ENCODE measurements at places on chromosomes 4 and X. TPM values are rescaled to one million over a fixed set of nuclear protein-coding genes. Genes with fewer than 3 reads are reported as not detected.

- H3K4me1 ChIP-seq: peaks cover 31% of the 10 kb centered on the region
- DNase-seq: no peak
- no peaks in the 10 kb centered on the region for H3K27me3 ChIP-seq
- no peak overlapping the region for H3K4me3 ChIP-seq
- H3K36me3 ChIP-seq: no peaks in the 10 kb centered on the region
Measured at GRCh38 chrX:154375156-154375504, 696 bp upstream of the FLNA start.

- no peaks in the 10 kb centered on the region for H3K27me3 ChIP-seq
- peak; percentile 57 for DNase-seq
- no peaks in the 10 kb centered on the region for H3K4me1 ChIP-seq
- no peak overlapping the region for H3K27ac ChIP-seq
- H3K4me3 ChIP-seq: no peak overlapping the region
- H3K36me3 ChIP-seq: no peaks in the 10 kb centered on the region
Measured at GRCh38 chr4:112099701-112100297, 45.5 kb upstream of the FAM241A start.

- H3K27ac ChIP-seq: no peak overlapping the region
- H3K4me1 ChIP-seq: no peaks in the 10 kb centered on the region
- H3K4me3 ChIP-seq: no peak overlapping the region
- no peak for DNase-seq
- H3K27me3 ChIP-seq: no peaks in the 10 kb centered on the region
Measured at GRCh38 chrX:77085372-77085771, 361.8 kb upstream of the FGF16 start.

GRCh38 chr4:46986922-46987638 is 6.3 kb downstream of the GABRA4 start:
- no peaks in the 10 kb centered on the region for H3K4me1 ChIP-seq
- H3K27me3 ChIP-seq: no peaks in the 10 kb centered on the region
- DNase-seq: no peak
- H3K36me3 ChIP-seq: no peaks in the 10 kb centered on the region

- H3K27ac ChIP-seq: no peak overlapping the region
- H3K27me3 ChIP-seq: no peaks in the 10 kb centered on the region
- H3K36me3 ChIP-seq: no peaks in the 10 kb centered on the region
- H3K4me3 ChIP-seq: no peak overlapping the region
- no peaks in the 10 kb centered on the region for H3K4me1 ChIP-seq
- DNase-seq: peak; percentile 64
Measured at GRCh38 chrX:11381464-11381863, 88.3 kb downstream of the AMELX start.

- H3K27ac ChIP-seq: no peak overlapping the region
- no peak overlapping the region for H3K4me3 ChIP-seq
- H3K4me1 ChIP-seq: no peaks in the 10 kb centered on the region
- H3K27me3 ChIP-seq: no peaks in the 10 kb centered on the region
- DNase-seq: no peak
Measured at GRCh38 chr4:126595643-126596042, 1037.1 kb upstream of the INTU start.

- H3K4me1 ChIP-seq: no peaks in the 10 kb centered on the region
- no peaks in the 10 kb centered on the region for H3K27me3 ChIP-seq
- H3K36me3 ChIP-seq: no peaks in the 10 kb centered on the region
- H3K27ac ChIP-seq: no peak overlapping the region
- DNase-seq: no peak
Measured at GRCh38 chr4:95545546-95545945, 3.2 kb downstream of the UNC5C start.

GRCh38 chrX:10811111-10811510 is 190.7 kb upstream of the MID1 start:
- no peak overlapping the region for H3K27ac ChIP-seq
- H3K36me3 ChIP-seq: no peaks in the 10 kb centered on the region
- no peak overlapping the region for H3K4me3 ChIP-seq
- DNase-seq: no peak

GRCh38 chr4:87388901-87389300 is 2.1 kb downstream of the HSD17B11 start:
- no peaks in the 10 kb centered on the region for H3K27me3 ChIP-seq
- no peak overlapping the region for H3K27ac ChIP-seq
- peaks cover 24% of the 10 kb centered on the region for H3K4me1 ChIP-seq
- H3K36me3 ChIP-seq: no peaks in the 10 kb centered on the region
- DNase-seq: no peak

DNA sequence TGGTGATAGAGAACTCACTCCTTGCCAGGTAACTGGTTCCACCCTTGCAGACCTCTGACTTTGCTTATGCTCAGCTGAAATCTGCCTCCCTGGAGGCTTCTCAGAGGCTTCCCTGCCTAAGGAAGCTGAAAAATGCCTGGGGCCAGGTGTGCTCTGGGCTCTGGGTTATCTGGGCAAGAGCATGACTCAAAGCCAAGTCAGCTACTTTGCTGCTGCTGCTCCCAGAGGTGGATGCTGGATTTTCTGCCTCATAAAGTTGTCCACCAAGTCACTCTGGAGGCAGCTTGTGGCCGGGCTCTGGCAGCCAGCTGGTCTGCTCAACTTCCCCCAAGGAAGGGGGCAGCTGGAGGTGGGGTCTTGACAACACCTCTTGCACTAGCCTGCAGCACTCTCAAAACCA is 132.7 kb downstream of the PJA1 start:
- no peaks in the 10 kb centered on the region for H3K27me3 ChIP-seq
- H3K27ac ChIP-seq: no peak overlapping the region
- no peaks in the 10 kb centered on the region for H3K4me1 ChIP-seq
- H3K4me3 ChIP-seq: no peak overlapping the region

- no peaks in the 10 kb centered on the region for H3K36me3 ChIP-seq
- no peaks in the 10 kb centered on the region for H3K4me1 ChIP-seq
- H3K27ac ChIP-seq: no peak overlapping the region
- no peak overlapping the region for H3K4me3 ChIP-seq
- peak; percentile 16 for DNase-seq
Measured at GRCh38 chrX:39652336-39652735, 445.4 kb downstream of the BCOR start.

COX7B2 gene
- total RNA-seq: not detected

PABPC4L gene
- not detected for total RNA-seq

MFSD8 gene
- total RNA-seq: 52.2 TPM

APBB2 gene
- total RNA-seq: 12.6 TPM

ZDHHC15 gene
- total RNA-seq: not detected
